Brain microvascular endothelial cell (primary cell): ENCODE measurements at places on chromosomes 13 and 19.

GRCh38 chr13:35489050-35489449 lies 12.6 kb upstream of the MAB21L1 start:
- DNase-seq: no peak

GRCh38 chr13:41706152-41706551 lies 248.8 kb downstream of the RGCC start:
- no peak for DNase-seq

- DNase-seq: no peak
These were observed 114.9 kb downstream of the PTPRS start for GRCh38 chr19:5225486-5226345.

GRCh38 chr13:48142436-48142835 lies 47.5 kb upstream of the MED4 start:
- DNase-seq: no peak

DNA sequence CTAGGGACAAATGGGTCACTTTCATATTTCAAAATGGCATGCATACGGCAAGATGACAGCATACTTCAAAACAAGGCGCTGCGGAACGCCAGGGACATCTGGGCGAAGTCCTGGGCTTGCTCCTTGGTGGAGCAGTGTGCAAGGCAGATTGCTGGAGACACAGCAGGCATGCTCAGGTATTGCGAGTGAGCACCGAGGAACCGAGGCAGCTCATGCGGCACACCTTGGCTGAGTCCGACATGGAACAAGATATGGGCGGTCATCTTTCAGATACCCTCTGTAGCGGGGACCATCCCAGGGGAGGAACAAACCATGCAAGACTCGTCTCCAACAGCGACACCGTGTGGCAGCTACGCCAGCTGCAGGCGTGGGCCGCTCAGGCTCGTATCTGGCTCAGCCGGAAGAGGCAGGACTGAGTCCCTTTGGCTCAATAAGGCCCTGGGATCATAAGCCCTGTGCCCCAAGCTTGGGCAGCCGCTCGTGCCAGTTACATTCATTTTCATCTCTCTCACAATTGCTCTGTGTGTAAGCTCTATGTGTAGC lies 112.4 kb downstream of the NUFIP1 start:
- no peak for DNase-seq

DNA sequence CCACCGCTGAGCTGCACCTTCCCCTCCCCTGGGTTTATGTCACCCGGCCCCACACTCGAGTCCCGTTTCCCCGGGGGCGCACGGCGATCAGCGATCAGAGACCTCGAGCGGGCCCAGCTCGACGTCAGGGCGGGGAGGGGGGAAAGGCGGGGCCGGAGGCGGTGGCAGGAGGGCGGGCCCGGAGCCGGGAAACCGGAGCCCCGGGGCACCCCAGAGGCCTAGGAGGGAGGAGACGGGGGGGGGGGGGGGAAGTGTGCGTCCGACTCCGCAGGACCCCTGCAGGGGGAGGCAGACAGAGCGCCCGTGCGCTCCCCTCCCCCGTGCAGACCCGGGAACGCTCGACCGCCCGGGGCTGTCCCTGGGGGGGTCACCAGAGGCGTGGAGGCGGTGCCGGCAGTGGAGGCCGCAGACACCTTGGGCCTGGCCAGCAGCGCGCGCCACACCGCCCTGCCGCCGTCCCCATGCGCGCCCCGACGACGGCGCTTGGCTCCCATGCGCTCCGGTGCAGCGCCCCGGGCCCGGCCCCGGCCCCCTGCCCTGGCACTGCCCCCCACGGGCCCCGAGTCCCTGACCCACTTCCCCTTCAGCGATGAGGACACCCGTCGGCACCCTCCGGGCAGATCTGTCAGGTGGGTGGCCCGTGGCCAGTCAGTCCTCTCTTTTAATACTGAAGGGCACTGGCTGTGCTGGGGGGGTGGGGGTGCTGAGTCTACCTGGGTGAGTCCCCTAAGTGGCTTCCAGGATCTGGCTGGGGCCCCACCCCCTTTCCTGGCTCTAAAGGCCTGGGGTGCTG lies 11.8 kb downstream of the PDE4A start:
- DNase-seq: no peak

DNA sequence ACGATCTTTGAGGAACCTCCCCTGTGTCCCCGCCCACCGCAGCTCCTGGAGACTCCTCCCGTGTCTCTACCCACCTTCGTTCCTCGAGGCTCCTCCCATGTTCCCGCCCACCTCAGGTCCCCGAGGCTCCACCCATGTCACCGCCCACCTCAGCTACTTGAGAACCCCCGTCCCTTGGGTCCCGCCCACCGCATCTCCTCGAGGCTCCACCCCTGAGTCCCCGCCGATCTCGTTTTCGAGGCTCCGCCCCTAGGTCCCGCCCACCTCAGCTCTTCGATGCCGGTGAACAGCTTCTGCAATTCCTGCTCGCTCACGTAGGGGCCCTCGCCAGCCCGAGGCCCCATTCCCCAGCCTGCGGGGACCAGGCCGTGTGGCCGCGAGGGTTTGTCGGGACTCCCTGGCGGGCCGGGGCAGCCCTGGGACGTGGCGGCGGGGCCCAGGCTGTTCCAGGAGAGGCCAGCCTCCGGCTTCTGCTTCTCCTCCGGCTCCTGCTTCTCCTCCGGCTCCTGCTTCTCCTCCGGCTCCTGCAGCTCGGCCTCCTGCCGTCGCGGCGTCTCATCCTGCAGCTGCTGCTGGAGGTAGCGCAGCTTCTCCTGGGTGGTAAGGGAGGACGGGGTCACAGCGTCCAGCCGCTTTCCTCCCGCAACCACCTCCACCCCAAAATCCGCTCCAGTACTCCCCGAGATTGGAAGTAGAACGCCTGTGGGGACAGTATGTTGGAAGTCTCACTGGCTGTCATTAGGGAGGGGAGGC lies 16.7 kb downstream of the TSKS start:
- DNase-seq: no peak

- DNase-seq: peak; percentile 60
These were observed 14.7 kb upstream of the PDCD5 start for GRCh38 chr19:32566246-32566830.

DNA sequence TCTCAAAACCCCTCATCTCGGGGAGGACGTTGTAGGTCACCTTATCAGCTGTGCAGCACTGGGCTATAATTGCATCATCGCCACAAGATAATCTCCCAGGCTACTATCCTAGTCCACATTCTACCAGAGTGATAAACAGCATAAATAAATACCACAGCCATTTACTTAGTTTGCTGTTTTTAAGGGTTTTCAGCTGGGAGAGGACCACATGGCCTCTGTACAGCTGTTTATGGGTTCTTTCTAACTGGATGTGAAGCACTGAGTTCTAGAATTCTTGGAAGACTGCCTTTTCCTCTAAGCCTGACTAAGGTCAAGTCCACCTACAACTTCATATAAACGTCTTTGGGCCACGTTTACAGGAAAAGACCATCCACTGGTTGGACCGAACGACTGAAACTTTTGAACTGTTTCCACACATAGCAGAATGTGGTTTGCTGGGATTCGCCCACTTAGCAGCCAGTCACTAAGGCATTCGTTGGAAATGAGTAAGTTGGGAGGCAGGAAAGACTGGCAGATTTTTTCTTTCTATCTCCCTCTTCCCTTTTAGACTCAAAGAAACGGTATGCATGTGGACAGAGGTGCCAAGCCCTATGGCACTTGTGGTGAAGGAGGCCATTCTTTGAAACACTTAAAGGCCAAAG lies 752.5 kb upstream of the SGCG start:
- no peak for DNase-seq

DNA sequence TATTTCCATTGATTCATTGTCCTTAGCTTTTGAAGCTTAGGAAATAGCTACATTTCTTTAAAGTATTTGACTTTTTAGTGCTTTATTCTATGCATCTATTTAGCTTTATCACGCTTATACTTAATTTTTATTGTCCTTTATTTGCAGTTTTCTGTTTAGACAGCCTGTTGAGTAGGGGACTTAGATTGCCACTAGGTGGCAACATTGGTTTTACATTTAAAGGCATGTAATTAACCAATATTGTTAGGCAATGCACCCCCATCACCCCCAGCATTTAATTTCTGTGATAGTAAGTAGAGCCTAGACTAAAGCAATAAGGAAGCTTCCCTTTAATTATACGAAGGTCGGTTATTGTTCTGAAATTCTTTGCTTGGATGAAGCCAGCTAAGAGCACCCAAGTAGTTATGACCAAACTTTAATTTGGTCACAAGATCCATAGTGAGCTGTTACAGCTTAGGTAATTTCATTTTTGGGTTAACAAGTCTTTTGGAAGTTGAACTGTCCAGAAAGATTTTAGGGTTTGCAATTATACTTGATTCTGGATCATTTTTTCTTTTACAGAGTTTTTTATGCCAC lies 36.5 kb downstream of the B3GLCT start:
- peak; percentile 42 for DNase-seq
